ENCODE measurements at places on chromosomes 2 and 18.

DNA sequence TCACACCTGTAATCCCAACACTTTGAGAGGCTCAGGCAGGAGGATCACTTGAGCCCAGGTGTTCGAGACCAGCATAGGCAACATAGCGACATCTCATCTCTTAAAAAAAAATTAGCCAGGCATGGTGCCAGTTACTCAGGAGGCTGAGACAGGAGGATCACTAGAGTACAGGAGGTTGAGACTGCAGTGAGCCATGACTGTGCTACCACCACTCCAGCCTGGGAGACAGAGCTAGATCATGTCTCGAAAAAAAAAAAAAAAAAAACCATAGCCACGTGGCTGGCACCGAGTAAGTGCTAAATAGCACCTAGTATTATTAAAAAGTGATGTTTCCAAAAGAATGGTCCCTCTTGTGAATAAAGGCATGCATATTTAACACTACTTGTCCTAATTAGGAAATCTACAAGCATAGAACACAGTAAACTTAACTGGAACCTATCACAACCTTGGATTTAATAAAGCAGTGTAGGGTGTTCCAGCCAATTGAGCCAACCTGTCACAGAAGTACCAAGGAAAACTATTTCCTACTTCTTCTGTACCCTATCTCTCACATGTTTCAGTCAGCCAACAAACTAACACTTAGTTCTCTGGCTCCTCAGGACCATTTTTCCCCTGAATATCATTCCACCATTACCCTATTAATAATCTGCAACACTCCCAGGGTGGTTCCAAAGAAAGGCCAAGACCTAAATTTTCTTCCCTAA, 8.8 kb downstream of the RAB1A start:
- no peak for DNase-seq

GRCh38 chr2:216057688-216058193, 23.9 kb downstream of the PECR start:
- peak; percentile 31 for DNase-seq

GRCh38 chr2:101223814-101224231, 28.9 kb upstream of the CNOT11 start:
- peak; percentile 3 for DNase-seq

DNA sequence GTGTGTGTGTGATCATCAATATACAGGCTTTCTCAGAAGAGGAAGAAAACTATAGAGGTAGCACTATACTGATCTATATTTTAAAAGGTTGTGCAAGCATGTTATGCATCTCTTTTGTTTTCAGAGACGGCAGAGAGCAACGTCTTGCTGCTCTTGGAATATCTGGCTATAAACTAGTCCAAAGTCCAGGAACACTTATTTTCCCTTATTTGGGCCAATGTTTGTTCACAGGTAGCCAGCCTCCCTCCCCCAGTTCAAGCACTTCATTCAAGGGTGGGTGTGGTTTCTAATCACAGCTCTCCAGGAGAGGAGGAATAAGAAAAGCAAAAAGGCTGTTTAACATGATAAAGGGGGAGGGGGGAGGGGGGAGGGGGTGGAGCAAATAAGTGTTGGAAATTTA, 4.2 kb downstream of the FZD5 start:
- DNase-seq = no peak

DNA sequence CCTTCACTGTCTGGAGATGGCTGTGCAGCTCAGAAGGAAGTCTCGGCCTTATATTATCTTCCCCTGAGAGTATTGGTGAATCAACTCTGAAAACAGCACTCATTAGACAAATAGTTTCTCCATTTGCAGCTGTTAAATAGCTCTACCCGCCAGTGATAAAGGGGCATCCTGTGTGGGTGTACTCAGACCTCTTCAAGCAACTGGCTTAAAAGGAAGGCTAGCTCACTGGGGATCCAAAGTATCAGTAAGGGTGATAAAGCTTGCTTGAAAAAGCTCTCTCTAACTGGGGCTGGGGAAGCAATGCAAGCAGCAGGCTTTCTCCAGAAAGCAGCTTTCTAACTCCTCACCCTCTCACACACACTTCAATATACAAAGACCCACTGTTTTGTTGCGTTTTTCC, 64.9 kb upstream of the PSMD14 start:
- DNase-seq = no peak

DNA sequence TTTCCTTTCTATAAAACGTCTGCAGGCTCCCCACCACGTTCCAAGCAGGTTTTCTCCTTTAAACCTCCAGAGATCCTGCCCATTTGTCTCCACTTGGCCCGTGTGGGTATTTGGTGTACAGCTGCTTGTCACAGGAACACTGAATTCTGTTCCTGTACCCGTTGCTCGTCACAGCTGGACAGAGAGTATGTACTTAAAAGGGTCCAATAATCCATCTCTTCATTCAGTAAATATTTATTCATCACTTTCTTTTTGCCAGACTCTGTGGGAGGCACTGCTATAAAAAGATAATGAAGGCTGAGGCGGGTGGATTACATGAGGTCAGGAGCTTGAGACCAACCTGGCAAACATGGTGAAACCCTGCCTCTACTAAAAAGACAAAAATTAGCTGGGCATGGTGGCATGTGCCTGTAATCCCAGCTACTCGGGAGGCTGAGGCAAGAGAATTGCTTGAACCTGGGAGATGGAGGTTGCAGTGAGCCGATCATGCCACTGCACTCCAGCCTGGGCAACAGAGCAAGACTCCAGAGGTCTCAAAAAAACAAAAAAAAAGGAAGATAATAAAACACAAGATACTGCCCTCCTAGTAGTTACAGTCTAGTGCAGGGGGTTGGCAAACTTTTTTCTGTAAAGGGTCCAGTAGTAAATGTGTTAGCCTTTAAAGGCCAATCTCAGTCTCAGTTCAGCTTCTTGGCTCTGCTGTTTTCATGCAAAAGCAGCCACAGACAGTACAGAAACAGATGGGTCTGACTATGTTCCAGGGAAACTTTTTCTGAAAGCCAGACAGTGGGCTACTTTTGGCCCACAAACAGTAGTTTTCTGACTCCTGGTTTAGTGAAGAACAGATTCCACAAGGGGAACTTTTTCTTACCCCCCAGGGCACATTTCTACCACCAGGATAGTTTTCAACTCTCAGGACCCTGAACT, 309.9 kb upstream of the RAB12 start:
- no peak for DNase-seq

- no peak for DNase-seq
Observed at GRCh38 chr2:72210470-72210869, 62.8 kb upstream of the CYP26B1 start.

DNA sequence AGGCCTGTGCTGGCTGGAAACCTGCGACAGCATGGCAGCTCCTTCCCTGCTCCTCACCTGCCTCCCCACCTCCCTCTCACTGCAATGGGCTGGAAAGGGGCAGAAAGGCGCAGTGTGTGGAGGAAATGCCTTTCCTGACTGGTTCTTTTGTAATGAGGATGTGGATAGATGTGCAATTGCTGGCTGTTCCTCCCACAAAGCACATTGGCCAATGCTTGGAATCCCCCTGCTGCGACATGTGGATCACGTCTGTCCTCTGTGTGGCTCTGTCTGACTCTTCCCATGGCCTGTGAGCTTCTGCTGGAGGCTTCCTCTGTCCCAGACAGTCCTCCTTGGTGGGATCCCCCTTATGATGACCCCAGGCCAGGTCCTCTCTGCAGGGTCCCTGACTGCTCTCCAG, 172.5 kb downstream of the NCK2 start:
- no peak for DNase-seq

- no peak for DNase-seq
Observed at GRCh38 chr2:241968417-241968816, 98.9 kb downstream of the RTP5 start.

GRCh38 chr18:11750171-11750570, 61.1 kb downstream of the GNAL start:
- DNase-seq = no peak

GRCh38 chr2:157258520-157259326, 1.2 kb downstream of the GALNT5 start:
- no peak for DNase-seq

DNA sequence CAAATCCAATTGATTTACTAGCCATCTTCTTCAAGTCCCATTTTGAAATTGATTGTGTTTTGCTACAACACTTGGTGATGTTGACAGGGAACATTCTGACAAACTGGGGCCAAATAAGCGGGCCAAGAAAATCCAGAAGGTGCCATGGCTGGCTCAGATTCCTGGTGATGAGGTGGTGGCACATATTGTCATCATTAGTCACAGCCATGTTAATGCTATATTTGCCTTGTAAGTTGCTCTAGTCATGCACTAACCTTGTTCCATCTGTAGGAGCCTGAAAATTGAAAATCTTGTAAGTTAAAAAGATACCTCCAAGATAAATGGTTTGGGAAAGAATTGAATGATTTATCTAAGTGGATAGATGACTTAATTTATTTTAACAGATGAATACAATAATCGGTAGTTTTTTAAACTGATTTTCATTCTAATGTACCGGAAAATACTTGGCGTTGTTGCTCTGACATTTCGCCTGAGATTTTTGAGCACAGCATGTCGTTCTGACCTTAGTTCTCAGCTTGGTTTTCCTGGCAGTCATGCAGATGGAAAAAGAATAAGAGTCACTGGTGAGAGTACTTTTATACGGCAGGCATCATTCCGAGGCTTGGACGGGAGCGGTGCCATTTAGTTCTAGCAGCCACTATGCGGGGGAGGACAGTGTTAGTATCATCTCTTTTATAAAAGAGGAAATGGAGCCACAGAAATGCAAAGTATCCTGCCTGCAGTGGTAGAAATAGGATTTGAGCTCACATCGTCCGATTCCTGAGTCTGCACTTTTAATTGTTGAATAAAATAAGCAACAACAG, 133.9 kb downstream of the ZNF532 start:
- no peak for DNase-seq

DNA sequence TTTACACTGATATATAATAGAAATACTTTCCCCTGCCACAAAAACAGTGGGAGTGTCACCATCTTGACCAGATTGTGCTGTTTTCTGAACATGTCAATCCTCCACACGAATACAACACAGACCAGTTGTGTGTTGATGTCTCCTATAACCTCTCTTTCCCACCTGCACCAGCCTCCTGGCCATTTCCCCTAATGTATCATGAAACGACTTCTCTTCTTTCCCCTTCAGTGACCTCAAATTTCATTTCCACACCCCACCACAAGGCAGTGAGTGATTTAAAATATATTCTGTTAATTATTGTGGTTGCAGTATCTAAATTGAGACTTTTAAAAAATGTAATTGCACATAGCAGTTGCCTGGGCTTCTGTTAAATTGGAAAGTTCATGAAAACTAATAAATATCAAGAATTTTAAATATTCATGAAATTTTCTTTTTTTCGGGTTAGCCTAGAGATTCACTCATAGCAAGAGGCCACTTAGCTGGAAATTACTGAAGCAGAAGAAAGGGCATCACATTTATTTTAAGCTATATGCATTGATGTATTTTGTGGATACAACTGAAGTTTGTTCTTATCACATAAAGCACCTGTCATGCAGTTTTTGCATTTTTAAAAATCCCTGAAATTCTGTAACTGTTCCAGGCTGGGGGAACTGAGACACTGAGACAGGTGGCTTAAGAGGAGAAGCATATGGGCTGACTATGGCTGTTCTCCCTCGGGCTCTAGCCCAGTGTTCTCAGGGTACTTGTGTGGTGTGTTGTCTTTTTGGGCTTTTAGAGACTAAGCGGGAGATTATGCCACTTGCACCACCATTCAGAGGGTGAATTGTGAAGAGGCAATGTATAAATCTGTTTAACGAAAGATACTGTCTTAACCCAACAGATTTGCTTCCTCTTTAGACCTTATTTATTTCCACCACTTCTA, 15.9 kb downstream of the FAM171B start:
- DNase-seq = no peak

DNA sequence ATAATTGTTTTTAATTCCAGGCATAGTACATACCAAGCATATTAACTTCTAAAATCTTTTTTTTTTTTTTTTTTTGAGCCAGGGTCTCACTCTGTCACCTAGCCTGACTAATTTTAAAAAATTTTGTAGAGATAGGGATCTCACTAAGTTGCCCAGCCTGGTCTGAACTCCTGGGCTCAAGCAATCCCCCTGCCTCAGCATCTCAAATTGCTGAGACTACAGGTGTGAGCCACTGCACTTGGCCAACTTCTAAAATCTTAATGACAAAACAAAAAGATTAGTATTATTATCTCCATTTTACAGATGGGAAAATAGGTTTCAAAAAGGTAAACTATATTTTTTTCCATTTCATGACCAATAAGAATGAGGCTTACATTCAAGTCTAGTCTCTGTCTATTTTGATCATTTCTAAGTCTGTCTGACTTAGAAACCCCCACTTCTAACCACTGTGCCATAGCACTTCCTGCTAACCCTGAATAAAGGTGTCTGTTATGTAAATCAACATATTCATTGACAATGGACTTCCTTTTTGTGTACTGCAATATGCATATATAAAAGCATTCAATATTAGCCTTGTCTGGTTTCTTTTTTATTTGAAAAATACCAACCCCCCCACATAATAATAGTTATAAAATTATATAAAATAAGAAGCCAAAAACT, 28.7 kb upstream of the ZEB2 start:
- DNase-seq = no peak

- no peak for DNase-seq
Observed at GRCh38 chr2:138081225-138082073, 117.2 kb downstream of the HNMT start.

- no peak for DNase-seq
Observed at GRCh38 chr2:69993048-69993565, 31.7 kb upstream of the ASPRV1 start.

DNA sequence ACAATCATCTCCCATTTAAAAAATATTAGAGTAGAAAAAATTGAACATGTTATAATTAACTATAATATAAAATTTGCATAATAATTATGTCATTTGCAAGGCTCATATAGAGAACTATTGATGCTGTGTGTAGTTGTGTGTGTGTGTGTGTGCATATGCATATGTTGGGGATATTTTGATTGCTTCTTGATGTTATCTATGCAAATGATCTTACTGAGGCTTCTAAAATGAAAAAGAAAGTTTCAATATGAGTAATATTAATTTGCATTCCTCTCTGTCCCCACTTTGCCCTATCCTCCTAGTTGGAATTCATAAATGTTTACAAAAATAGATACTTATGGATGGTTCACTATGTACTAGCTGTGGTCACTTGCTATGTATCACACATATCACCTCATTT, 523.3 kb downstream of the TRIB2 start:
- no peak for DNase-seq

- DNase-seq = no peak
Observed at GRCh38 chr18:13934676-13935075, 19.3 kb upstream of the MC2R start.

GRCh38 chr2:193818801-193819499, 1624.2 kb upstream of the TMEFF2 start:
- DNase-seq = no peak

All from stimulated activated CD4-positive, alpha-beta T cell treated with anti-CD3 and anti-CD28 coated beads, Interleukin-4, amount 100 ng/mL, for 4 hours (primary cell).